ENCODE measurements at places on chromosomes 11 and 22. TPM values are rescaled to one million over a fixed set of nuclear protein-coding genes. Genes with fewer than 3 reads are reported as not detected.

The PRCP gene
- 12.3 TPM for total RNA-seq

The TRIM3 gene
- total RNA-seq = 128 TPM

The TRPT1 gene
- total RNA-seq = 39.0 TPM

The CENPM gene
- total RNA-seq = 3.4 TPM

The FAM180B gene
- total RNA-seq = not detected

The HTR3B gene
- not detected for total RNA-seq

The ZC3H7B gene
- total RNA-seq = 51.6 TPM

The ACER3 gene
- 25.7 TPM for total RNA-seq

The CASP12 gene
- total RNA-seq = not detected

The RAB36 gene
- total RNA-seq = 2.0 TPM

The LARGE1 gene
- total RNA-seq = 81.2 TPM

The LAYN gene
- total RNA-seq = 0.98 TPM

The GSTT2 gene
- total RNA-seq = 0.76 TPM

The PANX1 gene
- total RNA-seq = 58.0 TPM

The BET1L gene
- 45.5 TPM for total RNA-seq

The POU2AF1 gene
- not detected for total RNA-seq

The SNX32 gene
- 14.7 TPM for total RNA-seq

The WDR74 gene
- 69.0 TPM for total RNA-seq

The AIFM3 gene
- total RNA-seq = 0.64 TPM

The PDGFD gene
- total RNA-seq = 0.49 TPM

The GAL3ST1 gene
- 1.8 TPM for total RNA-seq

The P4HA3 gene
- total RNA-seq = not detected

The SMTNL1 gene
- not detected for total RNA-seq

The LAMTOR1 gene
- total RNA-seq = 68.3 TPM

The OR5B21 gene
- total RNA-seq = not detected

The OR4D5 gene
- total RNA-seq = not detected

The KRTAP5-7 gene
- not detected for total RNA-seq

The TIMP3 gene
- total RNA-seq = 15.2 TPM

The BBOX1 gene
- total RNA-seq = not detected

The NXPE1 gene
- total RNA-seq = not detected

The SLC22A8 gene
- total RNA-seq = not detected

The KRTAP5-1 gene
- total RNA-seq = not detected

The CYTH4 gene
- not detected for total RNA-seq

The PLAAT2 gene
- total RNA-seq = not detected

The KCNJ1 gene
- total RNA-seq = not detected

The TLCD5 gene
- 15.8 TPM for total RNA-seq

The PITPNM1 gene
- total RNA-seq = 25.6 TPM

The MS4A3 gene
- not detected for total RNA-seq

The BIK gene
- total RNA-seq = 17.3 TPM

The OR8D4 gene
- not detected for total RNA-seq

The TFIP11 gene
- total RNA-seq = 39.9 TPM

The KCNK7 gene
- total RNA-seq = 0.69 TPM

The SOX6 gene
- total RNA-seq = 1.4 TPM

The EHD1 gene
- 114 TPM for total RNA-seq

The GVQW3 gene
- 14.8 TPM for total RNA-seq

The CDC42BPG gene
- 2.3 TPM for total RNA-seq

The NDUFC2 gene
- total RNA-seq = 221 TPM

The RAB3IL1 gene
- 1.3 TPM for total RNA-seq

The KRTAP5-2 gene
- not detected for total RNA-seq

The MUC2 gene
- not detected for total RNA-seq

The DDI1 gene
- total RNA-seq = not detected

The PATE2 gene
- not detected for total RNA-seq
